ENCODE measurements at places on chromosomes 13 and 19.

- DNase-seq, result no peak
Observed at GRCh38 chr19:48258350-48258749, 2.6 kb upstream of the CARD8 start.

GRCh38 chr13:45222516-45222915, 21.7 kb upstream of the KCTD4 start:
- DNase-seq, result no peak

DNA sequence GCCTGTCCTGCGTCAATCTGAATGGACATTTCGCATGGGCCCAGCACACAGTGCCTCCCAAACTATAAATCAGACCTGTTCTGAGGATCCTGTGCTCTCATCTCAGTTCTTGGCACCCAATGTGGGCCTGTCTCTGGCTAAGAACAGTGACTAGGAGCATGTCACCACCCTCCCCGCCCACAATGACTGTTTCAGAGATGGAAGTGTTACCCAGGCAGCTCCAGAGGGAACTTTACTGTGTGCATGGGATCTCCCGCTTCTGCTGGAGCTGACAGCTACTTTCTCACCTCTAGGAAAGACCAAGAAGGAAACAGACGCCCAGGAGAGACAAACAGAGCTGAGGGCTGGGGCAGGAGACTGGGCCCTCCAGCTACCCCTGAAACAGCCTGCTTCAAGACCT, 45.0 kb downstream of the KCTD15 start:
- no peak for DNase-seq

GRCh38 chr13:38602266-38602665, 84.6 kb upstream of the FREM2 start:
- no peak for DNase-seq

DNA sequence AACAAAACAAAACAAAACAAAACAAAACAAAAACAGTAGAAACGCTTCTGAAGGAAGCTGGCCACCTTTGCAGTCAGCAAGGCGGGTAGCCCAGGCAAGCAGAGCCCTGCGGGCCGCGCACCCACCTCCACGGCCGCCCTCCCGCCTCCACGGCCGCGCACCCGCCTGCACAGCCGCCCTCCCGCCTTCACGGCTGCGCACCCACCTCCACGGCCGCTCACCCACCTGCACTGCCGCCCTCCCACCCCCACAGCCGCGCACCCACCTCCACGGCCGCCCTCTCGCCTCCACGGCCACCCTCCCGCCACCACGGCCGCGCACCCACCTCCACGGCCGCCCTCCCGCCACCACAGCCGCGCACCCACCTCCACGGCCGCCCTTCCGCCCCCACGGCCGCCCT, 9.0 kb upstream of the TIMM13 start:
- DNase-seq, result no peak

GRCh38 chr19:34734537-34735103, 577 bp downstream of the ZNF181 start:
- no peak for DNase-seq

- no peak for DNase-seq
Observed at GRCh38 chr13:30164146-30164545, 143.2 kb downstream of the KATNAL1 start.

DNA sequence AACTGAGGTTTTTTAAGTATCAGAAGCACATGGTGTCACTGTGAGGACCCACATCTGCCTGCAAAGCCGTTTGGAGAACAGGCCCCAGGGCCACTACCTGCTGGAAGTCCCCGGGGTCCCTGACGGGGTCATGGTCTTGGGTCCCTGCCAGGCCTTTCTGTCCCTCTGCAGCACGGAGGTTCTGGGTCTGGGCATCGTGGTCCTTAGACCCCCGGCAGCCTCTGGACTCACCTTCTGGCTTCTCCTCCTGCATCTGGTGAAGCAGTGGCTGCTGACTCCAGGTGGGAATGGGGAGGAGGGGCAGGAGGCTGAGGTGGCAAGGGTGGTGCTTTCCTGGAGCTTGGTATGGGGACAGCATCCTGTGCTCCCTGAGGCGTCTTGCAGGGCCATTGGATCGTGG, 198.6 kb downstream of the TEX29 start:
- no peak for DNase-seq

- no peak for DNase-seq
Observed at GRCh38 chr19:43681821-43682220, 11.9 kb upstream of the PLAUR start.

DNA sequence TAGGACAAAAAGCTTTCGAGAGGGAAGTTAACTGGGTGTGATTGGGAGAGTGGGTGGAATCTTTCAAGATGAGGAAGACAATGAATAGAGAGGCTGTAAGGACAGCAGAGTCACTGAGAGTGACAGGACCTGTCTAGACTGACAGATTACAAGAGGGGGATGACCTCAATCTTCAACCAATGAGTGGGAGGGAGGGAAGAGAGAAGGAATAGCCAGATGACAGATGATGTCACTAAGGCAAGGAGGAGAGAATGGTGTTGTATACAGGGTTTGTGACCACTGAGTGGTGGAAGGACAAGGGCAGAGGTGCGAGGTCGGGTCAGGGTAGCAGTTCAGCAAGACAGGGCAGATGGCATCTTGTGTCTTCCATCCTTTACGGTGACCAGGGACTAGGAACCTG, 5.8 kb upstream of the ILF3 start:
- no peak for DNase-seq

GRCh38 chr13:94030415-94031119, 448.9 kb downstream of the DCT start:
- DNase-seq, result no peak

DNA sequence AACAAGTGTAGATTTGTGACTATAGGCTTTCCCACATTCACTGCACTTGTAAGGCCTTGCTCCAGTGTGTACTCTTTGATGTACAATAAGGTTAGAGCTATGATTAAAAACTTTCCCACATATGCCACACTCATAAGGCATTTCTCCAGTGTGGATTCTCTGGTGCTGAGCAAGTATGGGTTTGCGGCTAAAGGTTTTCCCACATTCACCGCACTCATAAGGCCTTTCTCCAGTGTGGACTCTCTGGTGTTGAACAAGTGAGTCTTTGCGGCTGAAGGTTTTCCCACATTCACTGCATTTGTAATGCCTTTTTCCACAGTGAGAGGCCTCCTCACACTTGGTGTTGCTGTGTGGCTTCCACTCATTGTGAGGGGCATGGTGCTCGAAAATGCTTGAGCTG, 3.7 kb downstream of the ZNF772 start:
- DNase-seq, result peak; percentile 28

- no peak for DNase-seq
Observed at GRCh38 chr19:1073956-1074517, 7.1 kb downstream of the ARHGAP45 start.

DNA sequence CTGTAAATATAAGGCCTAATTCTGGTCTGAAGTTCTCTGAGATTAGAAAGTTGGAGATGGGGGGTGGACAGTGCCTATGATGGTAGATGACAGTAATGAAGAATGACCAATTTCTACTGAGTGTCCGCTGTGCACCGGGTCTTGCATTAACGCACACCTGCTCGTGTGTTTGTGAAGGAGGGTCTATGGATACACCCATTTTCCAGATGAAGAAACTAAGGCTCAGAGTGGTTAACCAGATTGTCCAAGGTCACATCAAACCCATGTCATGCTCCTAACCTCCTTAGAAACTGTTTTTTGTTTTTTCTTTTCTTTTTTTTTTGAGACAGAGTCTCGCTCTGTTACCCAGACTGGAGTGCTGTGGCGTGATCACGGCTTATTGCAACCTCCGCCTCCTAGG, 13.7 kb downstream of the AXL start:
- DNase-seq, result no peak

DNA sequence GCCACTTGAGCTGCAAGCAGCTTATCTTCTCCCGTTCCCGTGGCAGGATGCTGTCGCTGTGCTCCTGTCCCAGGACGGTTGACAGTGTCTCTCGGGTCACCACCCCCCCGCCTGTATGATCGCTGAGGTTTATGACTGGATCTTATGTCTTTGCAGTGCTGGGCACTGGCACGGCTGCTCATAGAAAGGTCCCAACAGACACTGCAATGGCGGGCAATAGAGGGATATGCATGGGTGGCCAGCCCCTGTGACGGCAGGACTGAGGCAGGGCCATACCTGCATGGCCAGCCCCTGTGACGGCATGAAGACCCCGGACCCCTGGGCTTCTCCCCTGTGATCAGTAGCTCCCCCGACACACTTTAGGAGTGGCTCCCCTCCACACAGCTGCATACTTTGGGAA, 307.2 kb downstream of the TEX29 start:
- no peak for DNase-seq

DNA sequence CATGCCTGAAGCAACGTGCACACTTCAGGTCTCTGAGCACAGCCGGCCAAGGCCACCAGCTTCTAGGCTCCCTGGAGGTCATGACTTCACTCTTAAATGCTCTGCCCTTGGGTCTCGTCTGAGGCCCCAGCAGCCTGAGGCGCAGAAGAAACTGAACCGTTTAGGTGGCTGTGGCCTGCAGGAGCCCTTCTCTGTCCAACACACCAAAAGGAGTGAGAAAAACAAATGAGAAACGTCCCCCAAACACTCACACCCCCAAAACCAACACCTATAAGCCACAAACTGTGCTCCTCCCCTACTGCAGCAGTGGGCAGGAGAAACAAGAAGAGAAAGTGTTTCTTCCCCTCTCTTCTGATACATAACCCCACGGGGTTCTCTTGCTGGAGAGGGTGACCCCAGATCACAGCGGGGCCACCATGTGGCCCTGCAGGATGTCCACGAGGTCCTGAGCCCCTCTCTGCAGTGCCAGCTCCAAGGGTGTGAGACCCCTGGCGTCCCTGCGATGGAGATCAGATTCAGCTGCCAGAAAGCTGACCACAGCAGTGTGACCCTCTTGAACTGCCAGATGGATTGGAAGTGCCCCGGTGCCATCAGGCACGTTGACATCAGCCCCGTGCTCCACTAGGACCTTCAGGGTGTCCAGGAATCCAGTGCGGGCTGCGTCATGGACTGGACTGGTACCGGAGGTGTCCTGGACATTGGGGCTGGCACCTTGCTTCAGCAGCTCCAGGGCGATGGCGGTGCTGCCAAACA, 1.0 kb upstream of the KRI1 start:
- DNase-seq, result no peak

GRCh38 chr19:50952910-50953309, at the start of gene KLK5:
Gene KLK5, minus strand, starts transcription at chr19:50953038. Its CDS starts 381 bp downstream, at chr19:50952657.
- no peak for DNase-seq

DNA sequence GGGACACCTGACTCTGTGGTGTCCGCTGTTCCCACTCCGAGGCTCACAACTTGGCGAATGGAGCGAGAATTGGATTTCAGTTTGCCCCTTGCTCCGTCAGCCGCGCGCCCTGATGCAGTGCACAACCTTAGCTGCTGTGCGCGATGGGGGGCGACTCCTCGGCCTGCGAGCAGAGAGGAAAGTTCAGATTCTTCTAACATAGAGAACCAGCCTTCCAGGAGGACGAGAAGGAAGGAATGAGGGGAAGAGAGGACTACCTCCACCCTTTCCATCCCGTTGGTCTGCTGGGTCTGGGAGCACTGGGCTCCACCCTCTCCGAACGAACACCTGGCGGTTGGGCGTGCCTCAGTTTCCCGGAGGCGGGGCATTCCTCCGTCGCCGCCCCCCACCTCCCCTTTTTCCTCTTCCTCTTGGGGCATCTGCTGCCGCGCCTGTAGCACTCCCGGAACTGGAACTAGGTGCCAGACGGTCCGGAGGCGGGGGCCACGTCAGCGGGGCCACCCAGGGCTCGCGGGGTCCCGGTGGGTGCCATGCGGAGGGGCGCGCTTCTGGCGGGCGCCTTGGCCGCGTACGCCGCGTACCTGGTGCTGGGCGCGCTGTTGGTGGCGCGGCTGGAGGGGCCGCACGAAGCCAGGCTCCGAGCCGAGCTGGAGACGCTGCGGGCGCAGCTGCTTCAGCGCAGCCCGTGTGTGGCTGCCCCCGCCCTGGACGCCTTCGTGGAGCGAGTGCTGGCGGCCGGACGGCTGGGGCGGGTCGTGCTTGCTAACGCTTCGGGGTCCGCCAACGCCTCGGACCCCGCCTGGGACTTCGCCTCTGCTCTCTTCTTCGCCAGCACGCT, at the start of gene KCNK6:
Gene KCNK6 (plus strand): TSS at position 425 of the 838 bp plus-strand sequence. CDS start 106 bp downstream, at position 531.
- no peak for DNase-seq

- DNase-seq, result peak; percentile 59
Observed at GRCh38 chr19:30036154-30037129, 94.4 kb downstream of the URI1 start.

GRCh38 chr13:25224151-25224550, 52.1 kb upstream of the AMER2 start:
- DNase-seq, result no peak

DNA sequence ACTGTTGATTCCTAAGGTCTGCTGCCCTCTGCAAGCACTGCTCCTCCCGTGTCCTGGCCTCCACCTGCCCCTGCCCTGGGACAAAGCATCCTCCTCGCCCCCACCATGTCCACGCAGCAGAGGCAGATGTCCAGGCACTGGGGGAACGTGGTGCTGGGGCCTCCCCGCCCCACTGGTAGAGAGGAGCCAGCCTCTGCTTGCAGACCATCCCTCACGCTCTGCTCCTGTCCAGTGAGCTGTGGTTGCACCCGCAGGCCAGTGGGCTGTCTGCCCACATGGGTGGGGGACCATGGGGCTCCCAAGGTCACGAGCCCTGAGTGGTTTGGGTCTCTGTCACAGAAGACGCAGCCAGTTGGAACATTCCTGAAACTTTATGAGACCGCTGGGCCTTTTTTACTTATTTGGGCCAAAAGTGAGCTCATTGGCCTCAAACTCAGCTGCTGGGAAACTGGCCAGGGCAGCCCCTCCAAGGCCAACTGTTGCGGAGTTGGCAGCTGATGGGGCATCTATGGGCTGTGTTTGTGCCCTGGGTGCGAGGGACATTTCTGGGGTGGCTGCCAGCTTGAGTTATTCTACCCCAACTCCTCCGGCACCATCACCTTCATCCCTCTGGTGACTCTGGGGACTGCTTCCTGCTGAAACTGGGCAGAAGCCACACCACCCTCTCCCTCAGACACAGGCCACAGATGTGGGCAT, 64.8 kb upstream of the F7 start:
- DNase-seq, result no peak

GRCh38 chr13:95235199-95235756, 66.0 kb downstream of the ABCC4 start:
- no peak for DNase-seq

DNA sequence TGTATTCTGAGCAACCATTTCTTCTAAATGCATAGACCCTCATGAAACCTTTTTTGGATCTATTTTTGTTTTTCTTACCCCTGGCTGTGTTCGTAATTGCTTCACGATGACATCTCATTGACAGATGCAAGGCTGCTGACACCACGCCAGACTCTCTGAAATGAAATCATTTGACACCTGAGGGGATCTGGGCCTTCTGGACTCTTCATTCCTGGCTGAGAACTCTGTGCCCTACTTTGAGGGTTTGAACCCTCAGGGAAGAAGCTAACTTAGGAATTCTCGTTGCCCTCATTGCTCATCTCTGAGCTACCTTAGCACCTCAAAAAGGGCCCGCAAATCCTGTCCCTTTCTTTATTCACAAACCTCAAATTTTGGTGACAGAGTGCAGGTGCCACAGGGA, 40.5 kb upstream of the NBEA start:
- DNase-seq, result no peak

- DNase-seq, result peak; percentile 7
Observed at GRCh38 chr13:77891486-77891885, 27.1 kb downstream of the EDNRB start.

All from RPMI7951 (cell line).